ENCODE measurements at places on chromosomes 7 and 10. TPM values are rescaled to one million over a fixed set of nuclear protein-coding genes. Genes with fewer than 3 reads are reported as not detected.

OR2A5 gene
- total RNA-seq, result not detected

LIPF gene
- total RNA-seq, result not detected

TFEC gene
- not detected for total RNA-seq

MYO1G gene
- not detected for total RNA-seq

DNA sequence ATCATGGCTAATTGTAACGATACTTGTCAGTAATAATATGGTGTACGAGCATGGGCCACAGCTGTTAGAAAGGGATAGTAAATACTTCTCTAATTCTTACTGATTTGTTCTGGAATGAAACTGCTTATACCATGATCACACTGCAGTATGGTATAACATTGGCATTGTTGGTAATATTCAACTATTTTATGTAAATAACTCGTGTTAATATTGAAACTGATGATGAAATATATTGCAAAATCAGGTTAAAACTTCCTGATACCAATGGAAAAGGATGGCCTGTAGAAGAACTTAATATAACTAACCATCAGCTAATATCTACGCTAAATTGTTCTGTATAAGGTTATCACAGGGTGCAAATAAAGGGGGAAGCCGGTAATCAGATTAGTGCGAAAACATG is 10.3 kb downstream of the OR2A14 start:
- DNase-seq, result no peak

DNA sequence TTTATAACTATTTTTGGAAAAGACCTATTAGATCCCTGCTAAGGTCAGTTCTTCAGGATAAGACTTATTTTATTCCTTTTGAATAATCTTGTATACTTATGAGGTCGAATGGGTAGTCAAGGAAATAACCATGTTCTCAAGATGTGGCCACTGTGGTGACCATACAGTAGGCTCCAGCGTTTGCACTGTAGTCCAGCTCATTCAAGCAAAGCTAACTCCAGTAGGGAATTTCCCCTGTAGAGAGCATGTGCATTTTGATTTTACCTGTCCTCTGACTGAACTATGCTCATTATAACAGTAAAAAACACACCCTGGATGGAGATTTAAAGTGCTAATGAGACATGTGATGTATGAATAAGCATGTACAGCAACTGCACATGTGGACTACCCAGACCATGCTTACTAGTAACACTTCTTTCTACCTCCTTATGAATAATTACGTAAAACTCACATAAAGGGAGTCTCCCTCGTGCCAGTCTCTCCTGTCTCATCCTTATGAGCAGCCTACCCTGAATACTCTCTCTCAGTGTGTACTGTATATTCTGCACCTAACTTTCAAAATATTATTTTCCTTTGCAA is 32.4 kb upstream of the SEMA3E start:
- DNase-seq, result no peak

DNA sequence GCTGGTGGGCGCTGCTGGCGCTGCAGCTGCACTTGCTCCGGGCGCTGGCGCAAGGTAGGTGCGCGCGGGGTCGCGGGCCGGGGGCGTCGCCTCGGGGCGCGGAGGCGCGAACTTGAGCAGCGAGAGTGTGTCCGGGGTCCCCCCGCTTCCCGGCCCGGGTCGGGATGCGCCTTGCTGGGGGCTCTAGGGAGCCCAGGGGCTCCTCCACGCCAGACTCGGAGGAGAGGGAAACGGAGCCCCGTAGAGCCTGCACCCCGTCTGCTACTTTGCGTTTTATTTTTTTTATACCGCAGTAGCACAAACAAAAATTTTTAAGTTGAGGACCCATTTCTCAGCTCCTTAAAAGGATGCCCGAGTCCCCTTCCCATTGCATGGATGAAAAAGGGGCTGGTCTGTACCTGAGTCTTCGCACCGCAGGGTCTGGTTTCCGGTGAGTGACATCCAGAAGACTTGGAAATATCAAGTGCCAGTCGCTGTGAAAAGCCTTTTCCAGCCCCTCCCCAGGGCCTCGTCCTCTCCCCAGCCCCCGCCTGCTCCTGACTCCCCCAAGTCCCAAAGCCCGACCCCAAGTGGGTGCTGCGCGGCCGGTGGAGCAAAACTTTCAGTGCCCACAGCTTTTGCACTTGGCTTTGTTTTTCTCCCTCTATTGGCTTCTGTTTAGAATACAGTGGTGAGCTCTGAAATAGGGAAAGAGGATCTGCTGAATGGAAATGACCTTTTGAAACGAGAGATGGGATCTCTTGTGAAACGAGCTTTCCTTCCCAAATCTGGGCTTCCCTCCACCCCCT is 973 bp downstream of the SDK1 start:
- DNase-seq, result peak; percentile 53

- no peak for DNase-seq
Observed at GRCh38 chr7:141866974-141867373, 25.7 kb upstream of the PRSS37 start.

GRCh38 chr7:54995610-54996363 is 23.0 kb upstream of the EGFR start:
- DNase-seq, result no peak

DNA sequence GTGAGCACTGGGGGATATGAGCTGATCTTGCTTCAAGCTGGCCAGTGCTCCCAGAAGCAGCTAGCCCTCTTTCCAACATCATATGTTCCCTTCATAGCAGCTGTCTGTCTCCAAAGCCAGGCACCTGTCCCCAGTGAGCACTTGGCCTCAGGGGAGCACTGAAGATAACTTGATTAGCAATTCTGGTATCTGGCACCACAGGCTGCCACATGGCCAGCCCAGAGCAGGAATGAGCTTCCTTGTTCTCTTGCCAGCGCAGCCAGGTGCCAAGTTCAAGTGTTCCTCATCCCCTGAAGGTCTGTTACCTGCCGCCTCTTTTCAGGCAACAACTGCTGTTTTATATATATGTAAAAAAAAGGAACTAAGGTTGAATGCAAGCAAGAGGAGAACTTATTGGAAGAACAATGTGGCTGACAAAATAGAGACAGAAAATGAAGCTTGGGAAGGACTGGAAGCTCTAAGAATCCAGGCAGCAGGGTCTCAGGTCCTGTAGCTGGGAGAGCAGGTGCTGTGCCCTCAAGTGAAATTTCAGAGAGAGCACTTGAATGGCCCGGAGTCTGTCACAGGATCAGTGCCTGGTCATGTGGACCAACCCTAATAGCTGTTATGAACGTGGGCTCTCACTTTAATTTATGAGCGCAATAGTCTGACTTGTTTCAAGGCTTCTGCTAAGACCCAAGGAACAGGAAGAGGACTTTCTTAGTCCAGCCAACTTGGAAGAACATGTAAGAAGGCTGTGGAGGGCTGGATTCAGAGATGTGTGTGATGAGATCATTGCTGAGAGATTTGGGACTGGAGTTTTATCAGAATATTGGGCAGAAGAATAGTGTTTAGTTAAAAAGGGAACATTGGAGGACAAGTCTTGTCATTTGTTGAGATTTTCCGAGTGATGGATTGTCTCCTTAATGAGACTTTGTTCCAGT is 267.2 kb downstream of the GLRX3 start:
- no peak for DNase-seq

DNA sequence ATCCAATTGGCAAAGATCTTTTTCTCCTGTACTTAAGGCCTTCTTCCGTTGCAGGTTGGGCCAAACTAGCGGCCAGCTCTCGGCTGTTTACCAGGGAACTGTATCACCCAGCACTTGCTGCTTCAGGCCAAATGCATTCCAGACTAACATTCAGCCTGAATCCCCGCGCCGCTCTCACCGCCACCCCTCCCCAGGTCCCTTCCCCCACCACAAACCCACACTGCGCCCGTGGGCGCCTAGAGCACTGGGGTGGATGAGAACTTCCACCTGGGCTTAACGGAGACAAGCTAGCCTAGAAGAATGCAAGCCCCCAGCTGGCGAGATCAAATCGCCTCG is 676 bp downstream of the TCAF1 start:
- no peak for DNase-seq

GRCh38 chr7:88737632-88738031 is 21.9 kb upstream of the ZNF804B start:
- no peak for DNase-seq

DNA sequence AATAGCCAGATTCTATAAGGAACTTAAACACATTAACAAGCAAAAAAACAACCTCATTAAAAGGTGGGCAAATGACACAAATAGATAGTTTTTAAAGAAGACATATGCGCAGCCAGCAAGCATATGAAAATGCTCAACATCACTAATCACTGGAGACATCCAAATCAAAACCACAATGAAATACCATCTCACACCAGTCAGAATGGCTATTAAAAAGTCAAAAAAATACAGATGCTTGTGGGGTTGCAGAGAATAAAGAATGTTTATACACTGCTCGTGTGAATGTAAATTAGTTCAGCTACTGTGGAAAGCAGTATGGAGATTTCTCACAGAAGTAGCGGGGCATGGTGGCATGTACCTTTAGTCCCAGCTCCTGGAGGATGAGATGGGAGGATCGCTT is 164.0 kb downstream of the CHRM2 start:
- DNase-seq, result no peak

GRCh38 chr7:18350678-18351077 is 144.9 kb upstream of the HDAC9 start:
- no peak for DNase-seq

DNA sequence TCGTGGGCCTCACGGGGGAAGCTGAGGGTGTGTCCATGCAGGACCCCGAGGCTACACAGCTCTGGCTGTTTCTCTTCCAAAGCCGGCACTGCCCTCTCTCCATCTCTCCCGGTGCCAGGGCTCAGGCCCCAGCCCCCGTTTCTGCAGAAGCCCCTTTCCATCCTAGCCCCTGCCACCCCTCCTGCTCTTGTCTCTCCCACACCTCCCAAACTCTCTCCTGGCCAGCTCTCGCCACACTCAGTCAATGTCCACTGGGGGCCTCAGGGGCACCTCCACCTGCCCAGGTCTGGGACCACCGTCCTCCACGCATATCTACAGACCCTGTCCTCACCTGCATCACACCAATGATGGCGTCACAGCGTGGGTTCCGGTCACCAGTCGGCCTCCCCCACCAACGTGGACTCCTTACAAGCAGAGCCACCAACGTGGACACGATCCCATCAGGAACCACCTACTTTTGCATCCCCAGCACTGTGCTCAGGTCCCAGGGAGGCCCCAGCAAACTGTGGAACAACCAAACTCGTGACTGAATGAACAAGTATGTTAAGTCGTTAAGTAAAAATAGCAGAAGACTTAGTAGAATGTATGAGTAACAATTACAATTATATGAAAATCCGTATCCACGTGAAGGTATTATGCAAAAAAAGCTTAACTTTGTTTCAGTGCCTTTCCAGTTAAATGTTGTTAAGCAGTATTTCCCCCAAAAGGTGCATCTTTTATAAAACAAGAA is 38.4 kb downstream of the DIP2C start:
- DNase-seq, result peak; percentile 50

DNA sequence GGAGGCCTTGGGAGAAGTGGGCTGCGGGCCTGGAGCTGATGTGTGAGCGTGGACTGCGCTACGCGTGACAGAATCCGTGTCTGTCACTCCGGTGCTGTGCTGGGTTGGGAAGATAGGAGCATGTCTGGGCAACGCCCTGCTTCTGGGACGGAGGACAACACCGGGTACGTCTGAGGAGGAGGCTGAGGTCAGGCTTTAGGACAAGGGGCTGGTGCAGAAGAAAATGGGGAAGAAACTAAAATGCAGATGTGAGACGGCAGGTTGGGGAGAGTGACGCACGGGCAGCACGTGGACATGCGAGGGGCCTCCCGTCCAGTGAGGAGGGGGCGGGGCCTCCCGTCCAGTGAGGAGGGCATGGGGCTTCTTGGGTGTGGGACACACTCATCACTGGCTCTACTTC is 207.4 kb downstream of the DNAJB6 start:
- no peak for DNase-seq

DNA sequence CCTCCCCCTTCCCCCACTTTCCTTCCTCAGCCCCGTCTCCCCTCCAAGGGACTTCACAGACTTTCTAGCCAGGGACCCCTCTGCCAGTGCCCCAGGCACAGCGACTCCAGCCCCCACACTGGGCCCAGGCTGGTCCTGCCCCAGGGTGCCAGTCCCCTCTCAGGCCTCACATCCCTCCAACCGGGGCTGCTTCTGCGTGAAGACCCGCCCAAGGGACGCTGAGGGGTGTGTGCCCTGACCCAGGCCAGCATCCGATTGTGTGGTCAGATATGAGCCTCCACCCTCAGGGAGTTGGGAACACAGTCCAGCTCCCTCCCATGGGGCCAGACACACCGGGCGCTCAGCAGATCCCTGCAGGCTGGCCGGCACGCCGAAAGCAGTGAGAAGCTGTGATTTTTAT is 97.0 kb downstream of the MICALL2 start:
- peak; percentile 54 for DNase-seq

DNA sequence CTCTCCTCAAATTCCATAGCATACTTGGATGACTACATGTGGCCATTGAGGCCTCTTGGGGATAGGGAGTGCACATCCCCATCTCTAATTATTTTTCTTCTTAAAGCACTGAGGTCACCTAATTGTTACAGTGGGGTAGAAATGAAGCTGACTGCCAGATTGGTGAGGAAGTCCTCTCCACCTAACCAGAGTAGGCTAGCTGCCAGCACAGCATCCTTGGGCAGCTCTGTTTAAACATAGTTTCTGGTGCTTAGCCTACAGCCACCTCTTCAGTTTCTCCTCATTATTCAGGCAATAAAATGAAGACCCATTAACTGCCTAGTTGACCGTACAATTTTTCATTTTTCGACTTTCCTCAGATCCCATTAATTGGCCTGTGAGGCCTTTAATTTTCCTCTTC is 104.6 kb downstream of the MLLT10 start:
- no peak for DNase-seq

DNA sequence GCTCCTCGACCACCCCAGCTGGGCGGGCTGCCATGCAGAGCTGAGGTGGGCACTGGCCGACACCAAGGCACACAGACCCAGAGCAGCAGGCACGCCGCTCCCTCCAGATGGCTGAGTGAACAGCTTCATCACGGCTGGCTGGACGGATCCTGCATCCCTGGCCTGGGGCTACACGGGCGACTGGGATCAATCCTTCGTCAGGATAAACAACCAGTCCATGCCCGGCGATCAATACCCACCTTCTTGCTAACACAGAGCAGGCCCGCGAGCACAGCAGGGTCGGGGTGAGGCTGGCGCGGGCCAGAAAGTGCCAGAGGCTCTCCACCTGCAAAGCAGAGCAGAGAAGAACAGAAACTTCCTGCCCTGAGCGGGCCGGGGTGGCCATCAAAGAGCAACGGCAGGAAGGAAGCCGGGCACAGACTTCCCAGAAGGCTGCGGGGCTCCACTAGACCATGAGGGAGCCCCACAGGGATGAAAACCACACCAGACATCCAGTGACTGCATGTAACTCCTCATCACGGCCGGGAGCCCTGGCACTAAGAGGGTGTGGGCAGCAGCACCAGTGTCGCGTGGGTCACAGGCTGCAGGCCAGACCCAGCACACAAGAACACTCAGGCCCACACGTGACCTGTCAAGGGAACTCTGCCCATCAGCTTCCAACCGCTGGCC is 166.4 kb downstream of the MAD1L1 start:
- DNase-seq, result no peak

All from H7 (cell line).